Activated CD8-positive, alpha-beta memory T cell treated with anti-CD3 and anti-CD28 coated beads for 24 hours (primary cell): ENCODE measurements at places on chromosomes 5 and 9.

DNA sequence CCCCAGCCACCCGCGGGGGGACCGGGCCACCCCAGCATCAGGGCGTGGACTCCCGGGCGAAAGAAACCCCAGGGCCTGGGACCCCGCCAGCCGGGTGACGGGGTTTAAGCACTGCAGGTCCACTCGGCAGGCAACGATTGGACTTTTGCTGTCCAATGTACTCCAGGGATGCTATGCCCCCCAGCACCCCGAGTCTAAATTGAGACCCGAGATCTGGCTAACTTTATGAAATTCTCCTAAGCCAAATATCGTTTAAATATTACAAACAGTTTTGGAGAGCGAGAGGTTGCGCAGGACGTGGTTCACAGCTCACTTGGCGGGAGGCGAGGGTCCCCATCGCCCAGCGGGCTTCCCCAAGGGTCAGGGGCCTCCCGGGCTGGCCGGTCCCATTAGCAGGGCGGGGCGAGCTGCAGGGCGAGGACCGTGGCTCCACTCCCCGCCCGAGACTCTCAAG, 384 bp upstream of the MRPS2 start:
- no peak for DNase-seq

- no peak for DNase-seq
Measured at GRCh38 chr9:7910426-7911020, 110.9 kb upstream of the DMAC1 start.

DNA sequence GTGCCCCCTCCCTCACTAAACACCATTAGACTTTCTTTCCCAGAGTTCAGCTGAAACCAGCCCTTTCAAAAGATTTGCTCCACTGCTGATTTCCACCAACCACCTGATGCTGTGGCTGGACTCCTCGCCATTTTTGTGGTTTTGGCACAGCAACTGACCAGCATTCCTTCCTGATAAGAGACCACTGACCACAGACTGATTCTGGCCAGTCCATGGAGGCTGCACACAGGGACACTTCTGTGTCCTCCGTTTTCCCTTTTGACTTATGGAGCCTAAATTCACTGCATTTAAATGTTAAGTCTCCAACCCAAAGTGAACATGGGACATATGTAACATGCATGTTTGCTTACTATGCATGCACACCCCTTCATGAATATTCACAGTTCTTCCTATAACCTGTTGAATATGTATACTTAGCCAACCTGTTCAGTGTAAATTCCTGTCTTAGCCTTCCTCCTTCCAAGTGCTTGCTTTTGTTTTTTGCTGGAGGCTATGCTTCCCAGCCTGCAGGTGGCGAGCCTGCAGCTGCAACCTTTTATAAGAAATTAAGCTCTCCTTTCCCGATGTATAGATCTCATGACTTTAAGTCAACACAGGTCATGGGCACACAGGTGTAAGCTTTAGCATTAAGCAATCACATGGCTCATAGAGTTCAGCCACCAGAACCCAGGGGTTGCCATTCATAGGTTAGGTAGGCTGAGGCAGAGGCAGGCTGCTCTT, 78.7 kb downstream of the ACTL7B start:
- no peak for DNase-seq

- DNase-seq = no peak
Measured at GRCh38 chr5:122392824-122393223, 80.8 kb downstream of the SNCAIP start.

GRCh38 chr5:168592014-168592368, 12.8 kb upstream of the PANK3 start:
- DNase-seq = no peak

GRCh38 chr5:164355267-164355830, 849.9 kb downstream of the MAT2B start:
- DNase-seq = no peak

DNA sequence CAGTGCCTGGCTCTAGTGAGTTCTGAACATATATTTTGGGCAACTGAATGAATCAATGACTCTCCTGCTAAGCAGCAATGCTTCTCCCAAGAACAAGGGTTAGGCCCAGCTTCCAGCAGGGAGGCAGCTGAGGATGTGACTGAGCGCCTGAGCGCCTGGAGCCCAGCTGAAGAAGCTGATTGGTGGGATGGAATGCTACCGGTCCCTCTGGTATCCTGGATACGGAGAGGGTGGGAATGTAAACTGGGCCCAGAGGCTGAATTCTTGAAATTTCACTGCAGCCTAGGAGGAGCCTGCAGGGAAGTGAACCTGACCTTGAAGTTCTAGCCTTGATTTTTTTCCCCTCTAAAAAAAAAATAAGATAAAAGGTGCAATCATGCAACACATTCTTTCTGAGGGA, 43.2 kb downstream of the WWC1 start:
- DNase-seq = no peak

- no peak for DNase-seq
Measured at GRCh38 chr5:116959843-116960242, 385.2 kb upstream of the SEMA6A start.

- DNase-seq = no peak
Measured at GRCh38 chr5:115465431-115465830, 79.1 kb downstream of the FEM1C start.

GRCh38 chr5:83321483-83322055, 150.0 kb upstream of the VCAN start:
- DNase-seq = no peak

DNA sequence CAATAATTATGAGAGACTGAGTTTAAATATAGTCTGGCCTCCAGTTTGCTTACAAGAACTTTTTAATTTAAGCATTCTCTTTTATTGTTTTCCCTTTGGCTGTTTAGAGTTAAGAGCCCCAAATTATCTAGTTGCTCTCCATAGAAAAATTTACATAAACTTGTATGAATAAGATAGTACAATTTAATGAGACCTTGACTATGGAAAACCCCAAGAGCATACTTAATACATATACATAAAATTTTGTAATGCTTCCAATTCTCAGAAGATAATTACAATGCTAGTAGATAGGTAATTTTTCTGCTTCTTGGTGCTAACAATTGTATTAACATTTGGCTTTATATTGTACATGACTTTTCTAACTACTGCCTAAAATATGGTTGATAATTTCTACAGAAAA, 20.3 kb upstream of the MSH3 start:
- DNase-seq = no peak

DNA sequence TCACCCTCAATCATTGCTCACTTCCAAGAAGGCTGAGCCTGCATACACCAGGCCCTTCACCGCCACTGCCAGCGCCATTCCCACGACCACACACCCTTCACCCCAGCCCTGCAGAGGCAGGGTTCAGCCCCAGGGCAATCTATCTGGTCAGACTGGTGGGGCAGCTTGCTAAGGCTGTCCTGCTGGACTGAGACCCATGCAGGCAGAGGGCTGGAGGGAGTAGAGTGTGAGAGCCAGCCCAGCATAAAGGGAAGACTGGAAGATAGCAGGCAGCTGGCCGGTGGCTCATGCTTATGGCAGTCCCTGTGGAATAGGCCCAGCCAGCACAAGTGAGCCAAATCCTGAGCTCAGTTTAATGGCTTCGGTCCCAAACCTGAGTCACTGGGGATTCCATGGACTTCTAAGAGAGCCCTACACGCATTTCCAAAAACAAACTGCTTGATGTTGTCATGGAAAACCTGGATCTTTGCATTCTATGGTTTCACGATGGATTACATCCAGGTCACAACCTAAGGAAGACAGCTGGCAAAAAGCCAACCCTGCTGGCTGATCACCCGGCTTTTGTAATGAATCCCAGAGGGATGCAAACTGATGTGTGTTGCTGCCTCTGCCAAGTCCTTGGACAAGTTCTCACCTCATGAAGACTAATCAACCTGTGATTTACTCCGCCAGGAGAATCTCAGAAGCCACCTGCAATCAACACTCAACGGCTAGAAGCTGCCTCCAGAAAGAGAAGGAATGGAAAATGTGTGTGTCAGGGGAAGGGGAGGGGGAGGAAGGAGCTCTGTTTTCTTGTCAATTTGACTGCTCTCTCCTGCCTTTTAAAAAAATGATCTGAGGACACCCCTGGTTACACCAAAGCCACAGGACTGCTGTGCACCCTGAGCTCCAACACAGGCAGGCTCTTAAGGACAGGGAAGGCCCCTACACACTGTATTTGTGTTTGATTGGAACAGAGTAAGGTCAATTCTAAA, 143.6 kb downstream of the LHFPL2 start:
- DNase-seq = no peak

- DNase-seq = no peak
Measured at GRCh38 chr5:167786871-167787578, 504.4 kb upstream of the WWC1 start.

DNA sequence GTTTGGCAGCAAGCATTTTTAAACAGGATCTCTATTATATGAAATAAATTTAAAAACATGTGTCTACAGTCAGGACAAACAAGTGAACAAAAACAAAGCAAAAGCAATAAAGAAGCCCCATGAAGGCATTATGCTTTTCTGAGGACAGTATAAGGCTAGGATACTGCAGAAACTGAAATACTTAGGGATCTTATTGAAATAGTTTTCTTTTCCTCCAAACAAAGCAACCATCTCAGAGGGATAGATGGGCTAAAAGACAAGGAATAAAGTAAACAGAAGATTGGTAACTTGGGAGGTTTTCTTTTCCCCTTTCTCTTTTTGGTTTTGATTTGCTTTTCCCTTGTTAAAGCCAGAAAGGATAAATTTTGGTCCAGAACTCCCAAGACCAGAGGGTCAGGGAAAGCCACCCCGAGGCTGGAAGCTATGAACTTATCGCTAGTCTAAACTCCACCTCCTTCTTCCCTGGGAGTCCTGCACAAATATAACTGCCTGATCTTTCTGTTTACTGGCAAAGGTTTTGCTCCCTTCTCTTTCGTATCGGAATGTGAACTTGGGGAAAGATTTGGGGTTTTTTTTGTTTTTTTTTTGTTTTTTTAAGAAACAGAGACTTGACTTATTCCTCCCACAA, 164.0 kb downstream of the GHR start:
- DNase-seq = no peak

DNA sequence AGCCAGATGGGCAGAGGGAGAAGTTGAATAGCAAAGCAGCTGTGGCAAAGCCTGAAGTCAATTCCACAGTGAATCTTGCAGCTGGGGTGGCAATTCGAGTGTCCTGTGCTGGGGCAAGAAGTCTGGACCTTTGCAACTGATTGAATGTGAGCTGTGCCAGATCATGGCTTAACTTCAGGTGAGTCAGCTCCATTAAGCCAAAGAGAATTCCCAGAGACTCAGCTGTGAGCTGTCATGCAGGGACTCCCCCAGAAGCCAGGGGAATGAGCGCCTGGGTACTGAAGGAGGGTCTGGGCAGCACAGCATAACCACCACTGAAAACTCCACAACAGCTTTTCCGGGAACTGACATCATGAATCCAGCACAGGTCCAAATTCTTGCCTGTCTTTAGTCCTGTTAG, 153.5 kb upstream of the TRPC7 start:
- no peak for DNase-seq

- no peak for DNase-seq
Measured at GRCh38 chr5:82277613-82277986, 554 bp downstream of the RPS23 start.

DNA sequence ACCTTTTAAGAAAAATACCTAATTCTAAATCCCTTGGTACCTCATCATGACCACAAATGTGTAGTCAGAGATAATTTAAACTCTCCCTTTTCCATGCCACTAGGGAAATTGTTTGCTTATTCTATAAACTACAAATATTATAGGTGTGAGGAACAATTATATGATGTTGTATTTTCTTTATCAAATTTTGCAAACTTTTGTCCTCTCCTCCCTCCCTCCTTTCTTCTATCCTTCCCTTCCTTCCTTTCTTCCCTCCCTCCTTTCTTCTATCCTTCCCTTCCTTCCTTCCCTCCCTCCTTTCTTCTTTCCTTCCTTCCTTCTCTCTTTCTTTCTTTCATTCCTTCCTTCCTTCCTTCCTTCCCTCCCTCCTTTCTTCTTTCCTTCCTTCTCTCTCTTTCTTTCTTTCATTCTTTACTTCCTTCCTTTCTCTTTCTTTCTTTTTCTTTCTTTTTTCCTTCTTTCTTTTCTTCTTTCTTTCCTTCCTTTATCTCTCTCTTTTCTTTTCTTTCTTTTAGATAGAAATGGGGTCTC, 41.2 kb downstream of the SPZ1 start:
- DNase-seq = no peak

DNA sequence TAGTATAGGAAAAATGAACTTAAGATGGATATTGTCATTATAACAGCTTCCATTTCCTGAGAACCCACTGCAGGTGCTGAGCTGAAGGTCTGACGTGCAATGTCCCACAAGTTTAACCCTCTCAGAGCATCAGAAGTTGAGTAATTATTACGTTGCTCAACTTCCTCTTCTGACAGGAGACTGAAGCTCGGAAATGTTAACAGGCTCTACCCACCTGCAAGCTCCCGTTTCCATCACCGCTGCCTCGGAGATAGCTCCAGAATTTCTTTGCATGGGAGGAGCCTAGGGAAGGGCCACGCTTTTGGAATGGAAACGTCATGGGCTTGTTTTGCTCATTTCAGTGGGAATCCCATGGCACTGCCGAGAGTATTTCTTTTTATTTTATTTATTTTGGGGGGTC, 1.0 kb upstream of the NTMT1 start:
- no peak for DNase-seq

DNA sequence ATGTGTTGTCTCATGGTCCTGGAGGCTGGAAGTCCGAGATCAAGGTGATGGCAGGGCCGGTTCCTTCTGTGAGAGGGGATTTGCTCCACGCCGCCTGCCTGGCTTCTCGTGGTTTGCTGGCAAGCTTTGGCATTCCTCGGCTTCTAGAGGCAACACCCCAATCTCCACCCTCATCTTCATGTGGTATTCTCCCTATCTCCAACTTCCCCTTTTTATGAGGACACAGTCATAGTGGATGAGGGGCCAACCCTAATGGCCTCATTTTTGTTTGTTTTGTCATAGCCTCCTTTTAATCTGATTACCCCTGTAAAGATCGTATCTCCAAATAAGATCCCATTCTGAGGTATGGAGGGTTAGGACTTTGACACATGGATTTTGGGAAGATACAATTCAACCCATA, 41.7 kb upstream of the CLK4 start:
- DNase-seq = no peak

DNA sequence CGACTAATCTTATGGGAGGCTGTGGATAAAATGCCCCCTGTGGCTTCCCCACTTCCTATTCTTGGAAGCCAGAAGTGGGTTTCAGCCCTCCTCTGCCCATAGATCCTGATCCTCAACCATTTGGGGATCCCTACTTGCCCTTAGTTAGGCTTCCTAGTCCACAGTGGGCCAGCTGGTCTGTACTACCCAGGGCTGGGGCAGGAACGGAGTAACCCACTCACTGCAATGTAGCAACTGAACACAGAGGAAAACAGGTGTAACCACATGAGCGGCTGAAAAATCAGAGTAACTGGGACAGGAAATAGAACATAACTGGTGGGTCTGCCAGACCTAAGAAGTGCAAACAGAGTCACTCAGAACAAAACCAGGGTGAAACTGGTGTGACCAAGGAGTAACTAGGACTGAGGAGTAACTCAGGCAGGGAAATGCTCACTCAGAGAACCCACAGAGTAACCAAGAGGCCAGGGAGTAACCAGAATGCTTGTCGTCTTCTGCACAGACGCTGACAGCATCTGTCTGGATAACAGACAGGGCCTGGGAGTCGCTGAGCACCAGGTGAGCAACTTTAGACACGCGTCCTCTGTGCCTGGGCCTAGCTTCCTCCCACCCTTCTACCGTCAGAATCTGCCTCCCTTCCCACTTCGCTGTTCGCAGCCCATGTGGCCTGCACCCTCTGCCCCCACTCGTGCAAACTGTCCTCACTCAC, 1.0 kb downstream of the AQP3 start:
- peak; percentile 77 for DNase-seq

GRCh38 chr9:9752722-9753121, 860.1 kb downstream of the PTPRD start:
- no peak for DNase-seq
